C1 segment of cervical spinal cord (tissue), 14 donors: ENCODE measurements at places on chromosomes 3 and 15.

GRCh38 chr15:77810130-77810571 is 177.4 kb upstream of the LINGO1 start:
- DNase-seq, result no peak

- DNase-seq, result no peak
Measured at GRCh38 chr3:44396200-44397171, 57.9 kb downstream of the TCAIM start.

GRCh38 chr3:64502284-64502683 is 185.5 kb downstream of the ADAMTS9 start:
- DNase-seq, result no peak

DNA sequence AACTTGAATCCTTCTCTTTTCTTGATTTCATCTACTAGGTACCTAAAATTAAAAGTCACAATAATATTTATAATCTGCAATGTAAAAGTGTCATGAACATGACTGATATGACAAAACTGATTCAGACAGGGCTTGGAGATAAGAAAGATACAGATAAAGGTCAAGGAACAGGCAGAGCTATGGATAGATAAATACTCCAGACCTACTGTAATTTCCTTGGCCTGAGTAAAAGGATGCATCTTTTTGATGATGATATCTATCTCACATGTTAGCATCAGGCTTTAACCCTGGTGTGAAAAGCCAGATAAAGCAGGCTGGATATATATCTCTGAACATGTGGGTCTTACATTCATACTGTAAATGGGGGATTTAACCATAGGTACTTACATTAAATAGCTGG is 108.1 kb downstream of the GADL1 start:
- no peak for DNase-seq

GRCh38 chr15:85496151-85496550 is 115.7 kb downstream of the AKAP13 start:
- DNase-seq, result no peak

- no peak for DNase-seq
Measured at GRCh38 chr3:159637883-159638542, 350.6 kb upstream of the IL12A start.

GRCh38 chr15:53512029-53512428 is 247.4 kb downstream of the WDR72 start:
- DNase-seq, result no peak

DNA sequence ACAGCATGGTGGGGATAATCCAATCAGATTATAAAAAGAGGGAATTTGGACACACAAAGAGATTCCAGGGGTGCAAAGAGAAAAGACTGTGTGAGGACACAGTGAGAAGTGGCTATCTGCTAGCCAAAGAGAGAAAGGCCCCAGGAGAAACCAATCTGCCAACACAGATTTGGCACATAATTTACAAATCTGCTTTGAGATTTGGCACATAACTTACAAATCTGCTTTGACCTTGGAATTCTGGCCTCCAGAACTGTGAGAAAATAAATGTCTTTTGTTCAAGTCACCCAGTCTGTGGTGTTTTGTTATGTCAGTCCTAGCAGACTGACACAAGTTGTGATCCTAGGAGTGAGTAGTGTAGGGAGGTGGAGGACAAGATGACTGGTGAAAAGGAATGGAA is 3.5 kb upstream of the TM4SF18 start:
- DNase-seq, result no peak

DNA sequence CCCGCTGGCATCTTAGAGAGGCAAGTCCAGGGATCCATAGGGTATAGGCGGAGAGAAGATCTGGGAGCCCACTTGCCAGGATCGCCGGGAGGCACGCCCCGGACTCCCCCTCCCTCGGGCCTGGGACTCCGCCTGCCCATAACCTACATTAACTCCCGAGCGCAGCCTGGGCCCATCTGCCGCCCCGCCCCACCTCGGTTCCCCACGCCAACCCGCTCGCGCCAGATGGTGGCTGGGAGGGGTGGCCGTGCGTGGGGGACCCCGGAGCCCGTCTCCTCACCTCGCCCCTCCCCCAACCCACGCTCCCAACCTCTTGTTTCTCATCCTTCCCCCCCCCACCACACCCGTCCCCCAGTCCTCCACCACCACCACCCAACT is 1.7 kb upstream of the DLL4 start:
- no peak for DNase-seq

- DNase-seq, result no peak
Measured at GRCh38 chr3:28171962-28172361, 69.5 kb upstream of the CMC1 start.

GRCh38 chr3:180417241-180417640 is 184.7 kb upstream of the TTC14 start:
- DNase-seq, result no peak

DNA sequence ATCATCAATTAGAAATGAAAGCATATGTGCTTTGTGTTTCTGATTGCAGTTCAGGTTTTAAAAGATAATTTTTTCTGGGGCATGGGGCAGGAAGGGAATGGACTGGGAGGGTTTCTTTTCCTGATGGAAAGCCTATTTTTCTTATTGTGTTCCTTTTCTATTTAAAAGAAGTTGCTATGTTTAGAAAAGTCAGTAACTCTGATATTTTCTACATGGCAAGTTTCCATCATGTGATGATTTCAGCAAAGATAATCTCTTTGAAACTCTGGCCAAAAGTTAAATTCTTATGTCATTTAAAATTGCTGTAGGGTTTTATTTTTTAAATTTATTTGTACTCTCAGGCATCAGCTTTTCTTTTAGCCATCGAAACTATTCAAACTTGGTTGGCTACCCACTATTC is 601.2 kb downstream of the FOXP1 start:
- no peak for DNase-seq

DNA sequence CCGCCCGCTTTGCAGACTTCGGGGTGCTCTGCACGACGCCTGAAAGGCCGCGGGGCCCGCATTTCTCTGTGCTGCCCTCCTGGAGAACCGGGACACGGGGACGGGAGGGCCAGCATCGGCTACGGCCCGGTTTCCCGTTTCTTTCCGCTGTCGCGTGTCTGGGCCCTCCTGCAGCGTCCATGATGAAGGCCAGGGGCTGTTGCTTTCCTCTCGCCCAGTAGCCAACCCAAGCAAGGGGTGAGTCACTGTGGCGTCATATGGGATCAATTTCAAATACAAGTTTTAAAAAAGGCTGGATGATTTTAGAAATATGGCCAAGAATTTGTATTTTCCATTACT is 435 bp downstream of the SLC35G2 start:
- DNase-seq, result no peak

DNA sequence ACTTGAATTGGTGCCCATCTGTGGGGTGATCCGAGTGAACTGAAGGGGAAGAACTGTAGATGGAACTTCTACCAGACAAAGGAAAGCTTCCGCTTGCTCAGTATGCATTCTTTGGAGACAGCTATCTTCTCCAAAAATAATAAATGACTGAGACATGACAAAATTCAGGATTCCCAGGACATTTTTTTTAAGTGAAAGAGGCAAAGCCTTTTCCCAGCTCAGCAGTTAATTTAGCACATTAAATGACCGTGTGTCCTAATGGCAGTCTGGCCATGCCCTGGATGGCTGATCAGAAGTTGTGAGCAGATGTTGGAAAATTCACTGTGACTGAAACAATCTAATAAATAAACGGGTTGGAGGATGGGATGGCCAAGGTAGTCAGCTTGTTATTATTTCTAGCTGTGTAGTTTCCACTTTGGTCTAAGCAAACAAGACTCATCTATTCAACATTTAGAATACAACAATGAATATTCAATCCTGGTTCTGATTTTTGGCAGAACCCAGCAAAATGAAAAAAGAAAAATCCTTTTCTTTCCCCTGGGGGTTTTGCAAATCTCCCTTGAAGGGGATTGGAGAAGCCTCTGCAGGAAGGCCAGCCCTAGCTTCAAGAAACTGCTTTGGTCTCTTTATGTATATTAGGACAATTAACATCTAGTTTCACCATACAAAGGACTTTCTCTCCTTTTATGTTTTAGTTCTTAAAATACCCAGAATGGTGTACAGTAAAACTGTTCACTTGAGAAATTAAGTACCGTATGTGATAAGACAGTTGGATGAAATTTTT is 540.9 kb upstream of the MDFIC2 start:
- no peak for DNase-seq

- DNase-seq, result no peak
Measured at GRCh38 chr3:162012633-162013032, 516.0 kb downstream of the OTOL1 start.

DNA sequence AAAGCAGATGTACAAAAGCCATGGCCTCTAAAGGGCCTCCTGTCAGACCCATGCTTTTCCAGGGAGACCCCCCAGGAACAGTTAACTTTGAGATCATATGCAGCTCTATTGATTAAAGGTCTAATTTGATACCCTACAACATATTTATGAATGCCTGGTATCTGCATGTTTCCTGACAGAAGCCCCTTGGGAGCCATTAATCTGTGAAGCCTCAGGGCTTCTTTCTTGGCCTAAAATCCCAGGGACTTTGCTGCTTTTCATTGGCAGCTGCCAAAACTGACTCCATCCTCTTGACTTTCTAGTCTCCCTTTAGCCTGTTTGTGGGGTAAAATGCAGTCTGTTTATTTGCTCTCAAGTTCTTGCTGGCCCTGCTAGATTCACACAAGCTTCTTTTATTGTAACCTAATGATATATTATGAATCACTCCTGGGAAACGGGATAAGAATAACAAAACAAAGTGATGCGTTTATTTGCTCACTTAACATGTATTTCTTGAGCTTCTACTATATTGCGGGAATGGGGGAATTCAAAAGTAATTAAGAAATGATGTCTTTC is 257.0 kb downstream of the LSAMP start:
- no peak for DNase-seq

GRCh38 chr3:191412759-191413158 is 48.2 kb upstream of the PYDC2 start:
- no peak for DNase-seq

DNA sequence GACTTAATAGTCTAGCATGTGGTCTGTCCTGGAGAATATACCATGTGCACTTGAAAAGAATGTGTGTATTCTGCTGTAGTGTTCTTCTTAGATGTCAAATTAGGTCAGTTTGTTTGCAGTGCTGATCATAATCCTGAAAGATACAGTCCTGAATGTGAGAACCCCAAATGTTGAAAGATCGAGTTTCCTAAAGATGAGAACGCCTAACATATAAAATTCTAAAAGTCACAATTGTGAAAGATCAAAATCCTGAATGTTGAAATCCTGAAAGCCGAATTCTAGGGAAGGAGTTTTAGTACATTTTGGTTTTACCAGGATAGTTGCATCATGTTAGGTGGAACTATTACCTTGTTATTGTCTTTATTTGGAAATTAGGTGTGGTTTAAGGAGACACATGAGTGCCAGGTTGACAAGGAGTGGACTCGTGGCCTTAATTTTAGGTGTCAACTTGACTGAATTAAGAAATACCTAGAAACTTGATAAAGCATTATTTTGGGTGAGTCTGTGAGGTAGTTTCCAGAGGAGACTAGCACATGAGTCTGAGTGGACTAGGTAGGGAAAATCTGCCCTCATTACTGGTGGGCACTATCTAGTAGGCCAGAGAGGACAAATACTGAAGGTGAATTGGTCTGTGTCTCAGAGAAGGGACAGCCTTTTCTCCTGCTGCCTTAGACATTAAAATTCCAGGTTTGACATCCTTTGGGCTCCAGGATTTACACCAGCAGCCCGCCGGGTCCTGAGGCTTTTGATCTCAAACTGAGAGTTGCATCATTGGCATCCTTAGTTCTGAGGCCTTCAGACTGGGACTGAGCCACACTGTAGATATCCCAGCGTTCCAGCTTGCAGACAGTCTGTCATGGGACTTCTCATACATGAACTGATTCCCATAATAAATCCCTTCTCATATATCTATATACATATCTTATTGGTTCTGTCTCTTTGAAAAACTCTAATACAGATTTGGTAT is 77.1 kb downstream of the LRRC28 start:
- no peak for DNase-seq

- DNase-seq, result no peak
Measured at GRCh38 chr15:51414256-51414860, 72.9 kb downstream of the GLDN start.

- DNase-seq, result no peak
Measured at GRCh38 chr3:12558706-12559105, 1.8 kb downstream of the MKRN2 start.

- DNase-seq, result no peak
Measured at GRCh38 chr3:42601896-42602581, 1.6 kb downstream of the NKTR start.

GRCh38 chr3:137105277-137105977 is 147.6 kb downstream of the IL20RB start:
- DNase-seq, result no peak

GRCh38 chr3:21435871-21436270 is 315.1 kb downstream of the ZNF385D start:
- DNase-seq, result no peak

DNA sequence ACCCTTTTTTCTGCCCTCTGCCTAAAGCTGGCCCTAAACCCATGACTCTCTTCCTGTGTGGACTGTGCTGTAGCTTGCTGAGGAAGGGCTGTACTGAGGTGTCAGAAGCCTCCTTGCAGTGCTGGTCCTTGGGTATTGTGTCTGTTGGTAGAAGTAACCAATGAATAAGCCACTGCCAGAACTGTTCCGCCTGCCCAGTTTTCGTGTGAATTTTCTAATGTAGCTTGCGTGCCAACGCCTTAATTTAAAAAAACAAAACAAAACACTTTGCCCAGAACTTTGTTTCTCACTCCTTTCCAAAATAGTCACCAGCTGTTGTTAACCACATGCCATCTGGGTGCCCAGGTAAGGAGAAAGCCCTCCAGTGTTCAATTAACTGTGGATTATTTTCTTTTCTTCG is 101.9 kb downstream of the KLHL25 start:
- no peak for DNase-seq

GRCh38 chr3:19938295-19938627 is 4.2 kb upstream of the EFHB start:
- no peak for DNase-seq

DNA sequence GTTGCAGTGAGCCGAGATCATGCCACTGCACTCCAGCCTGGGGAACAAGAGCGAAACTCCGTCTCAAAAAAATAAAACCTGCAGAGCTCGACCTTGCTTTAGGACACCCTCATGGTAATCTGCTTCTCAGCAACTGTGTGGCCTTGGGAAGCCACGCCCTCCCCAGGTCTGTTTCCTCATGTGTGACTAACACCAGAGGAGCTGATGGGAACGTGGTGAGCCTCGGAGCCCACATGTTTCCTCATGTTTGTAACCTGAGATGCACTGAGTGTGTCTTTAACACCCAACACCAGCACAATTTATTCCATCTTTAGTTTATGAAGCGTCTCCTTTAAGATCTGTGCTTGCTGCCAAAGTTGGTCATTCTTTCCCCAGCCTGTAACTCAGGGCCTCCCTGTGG is 142.8 kb downstream of the OCA2 start:
- DNase-seq, result no peak

DNA sequence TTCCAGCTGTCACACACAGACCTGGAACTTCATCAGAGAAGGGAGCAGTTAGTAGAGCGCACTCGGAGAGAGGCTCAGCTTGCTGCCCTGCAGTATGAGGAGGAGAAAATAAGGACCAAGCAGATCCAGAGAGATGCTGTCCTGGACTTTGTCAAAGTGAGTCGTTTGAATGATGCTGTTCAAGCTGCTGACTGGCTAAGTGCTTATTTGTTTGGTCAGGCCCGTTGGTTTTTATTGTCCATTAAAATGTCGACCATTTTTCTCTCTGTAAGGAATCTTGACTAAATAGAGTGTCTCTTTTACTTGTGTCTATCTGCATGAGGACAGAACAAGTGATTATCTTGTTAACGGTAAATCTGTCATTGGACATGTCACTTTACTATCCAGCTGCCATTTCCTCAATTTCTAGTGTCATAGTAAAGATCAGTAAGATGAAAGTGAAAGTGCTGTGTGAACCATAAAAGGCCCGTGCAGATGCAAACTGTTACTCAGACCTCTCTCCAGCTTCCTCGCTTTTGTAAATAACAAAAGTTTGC is 56.9 kb downstream of the LRCH3 start:
- no peak for DNase-seq
